Panc1 (cell line): ENCODE measurements at places on chromosomes 3 and 15. TPM values are rescaled to one million over a fixed set of nuclear protein-coding genes. Genes with fewer than 3 reads are reported as not detected.

The SNAPC5 gene
- 36.4 TPM for total RNA-seq

The CADPS gene
- total RNA-seq: not detected

The PPP1R14D gene
- 0.64 TPM for total RNA-seq

The BFSP2 gene
- 0.67 TPM for total RNA-seq

The MAP1A gene
- total RNA-seq: 1.6 TPM

The LRRIQ4 gene
- total RNA-seq: not detected

The RBPMS2 gene
- total RNA-seq: 33.7 TPM

The NISCH gene
- 63.4 TPM for total RNA-seq

The MNS1 gene
- total RNA-seq: 3.8 TPM

The NCEH1 gene
- total RNA-seq: 73.0 TPM

The OPA1 gene
- total RNA-seq: 109 TPM
